ENCODE measurements at places on chromosomes 1 and 21.

- no peak for DNase-seq
Observed at GRCh38 chr1:60031146-60031545, 42.4 kb downstream of the C1orf87 start.

DNA sequence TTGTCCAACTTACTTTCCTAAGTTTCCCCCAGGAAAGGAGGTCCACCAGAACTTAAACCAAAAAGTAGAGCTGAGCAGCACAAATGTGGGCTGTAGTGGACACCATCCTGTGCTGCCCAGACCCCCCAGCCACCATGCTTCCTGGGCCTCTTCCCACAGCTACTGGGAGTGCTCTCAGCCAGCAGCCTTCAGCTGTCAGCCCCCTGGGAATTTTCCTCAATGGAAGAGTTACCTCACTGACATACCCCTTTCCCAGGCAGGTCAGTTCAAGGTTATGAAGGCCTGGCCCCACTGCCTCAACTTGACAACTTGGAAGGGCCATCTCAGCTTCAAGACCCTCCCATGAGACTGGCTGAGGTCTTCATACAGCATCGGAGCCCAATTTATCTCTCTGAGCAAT, 47.7 kb downstream of the CDCP2 start:
- DNase-seq = no peak

DNA sequence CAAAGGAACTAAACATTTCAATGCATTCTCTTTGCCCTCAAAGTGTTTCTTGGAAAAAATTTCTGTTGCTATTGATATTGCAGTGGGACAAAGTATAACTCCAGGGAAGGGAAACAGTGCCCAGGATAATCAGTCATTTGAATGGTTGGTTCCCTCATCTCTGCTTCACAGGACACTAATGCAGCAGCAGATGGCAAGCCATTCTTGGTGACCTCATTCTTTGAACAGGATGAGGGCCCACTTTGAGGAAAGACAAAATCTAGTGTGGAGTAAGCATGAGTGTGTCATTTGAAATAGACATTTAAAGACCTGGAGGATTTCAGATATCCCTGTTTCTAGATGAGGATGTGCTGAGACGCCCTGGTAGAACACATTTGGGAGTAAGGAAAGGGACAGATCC, 32.3 kb downstream of the CHRM3 start:
- DNase-seq = no peak

- no peak for DNase-seq
Observed at GRCh38 chr1:28176492-28177470, at the start of gene PTAFR. PTAFR (minus strand) TSS chr1:28176690; CDS start chr1:28151021, 25,669 bp downstream.

DNA sequence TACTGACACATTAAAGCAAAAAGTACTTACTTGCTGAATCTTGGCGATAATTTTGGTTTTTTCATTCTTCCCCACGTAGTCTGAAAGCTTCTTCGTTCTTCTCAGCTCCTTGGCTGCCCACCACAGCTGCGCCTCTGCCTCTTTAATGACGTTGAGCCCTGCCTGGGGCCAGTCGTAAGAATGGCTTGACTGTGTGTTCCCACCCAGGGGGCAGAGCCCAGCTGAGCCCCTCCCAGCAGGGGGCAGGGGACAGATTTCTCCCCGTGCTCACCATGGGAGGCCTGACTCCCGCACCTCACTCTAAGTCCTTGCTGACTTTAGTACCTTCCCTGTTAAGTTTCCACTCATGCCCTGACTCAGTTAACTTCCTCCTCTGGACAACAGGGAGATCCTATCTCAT, 9.0 kb downstream of the CFAP298 start:
- no peak for DNase-seq

GRCh38 chr1:78304761-78305160, 186.0 kb upstream of the PTGFR start:
- DNase-seq = peak; percentile 37

- DNase-seq = peak; percentile 47
Observed at GRCh38 chr1:149995927-149996326, 14.6 kb downstream of the OTUD7B start.

DNA sequence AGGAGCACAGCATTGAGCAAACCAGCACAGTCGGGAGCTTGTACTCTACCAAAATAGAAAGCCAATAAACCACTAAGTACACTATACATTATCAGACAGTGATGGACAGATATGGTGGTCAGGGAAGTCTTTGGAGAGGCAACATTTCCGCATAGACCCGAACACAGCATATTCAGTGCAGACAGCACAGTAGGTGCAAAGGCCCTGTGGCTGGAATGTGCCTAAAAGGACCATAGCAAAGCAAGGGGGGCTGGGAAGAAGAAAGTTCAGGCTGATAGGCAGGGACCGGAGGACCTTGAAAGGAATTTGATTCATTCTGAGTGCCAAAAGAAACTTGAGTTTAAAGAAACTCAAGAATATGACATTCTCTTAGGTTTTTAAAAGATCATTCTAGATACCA, 92.0 kb upstream of the GALNT2 start:
- DNase-seq = no peak

GRCh38 chr21:29300807-29301138, 2.1 kb downstream of the BACH1 start:
- DNase-seq = no peak

GRCh38 chr21:35204850-35205541, 155.9 kb upstream of the RUNX1 start:
- peak; percentile 95 for DNase-seq

DNA sequence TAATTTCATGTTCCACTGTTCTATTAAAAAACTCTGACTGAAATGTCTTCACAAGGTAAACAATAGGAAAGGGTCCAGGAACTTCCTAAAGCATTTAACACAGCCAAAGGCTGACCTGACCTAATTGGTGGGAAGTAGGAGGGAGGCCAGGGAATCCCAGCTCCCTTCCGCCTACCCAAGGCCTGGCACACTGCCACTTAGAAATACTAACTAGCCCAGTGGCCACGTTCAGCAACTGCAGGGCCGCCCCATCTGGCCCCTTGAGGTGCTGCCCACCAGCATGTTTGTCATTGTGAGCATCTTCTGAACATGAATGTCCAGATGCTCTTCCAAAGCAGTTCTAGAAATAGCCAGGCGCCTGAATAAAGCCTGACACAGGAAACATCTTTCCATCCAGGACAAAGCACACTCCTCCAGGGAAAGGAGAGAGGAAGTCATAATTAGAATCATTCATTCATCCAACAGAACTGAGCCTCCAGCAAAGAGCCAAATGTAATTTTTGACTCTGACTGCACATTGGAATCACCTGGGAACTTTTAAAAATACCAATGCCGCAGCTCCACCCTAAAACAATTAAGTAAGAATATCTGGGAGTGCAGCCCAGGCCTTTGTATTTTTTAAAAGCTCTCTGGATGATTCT, 44.6 kb upstream of the BCL9 start:
- peak; percentile 64 for DNase-seq

- no peak for DNase-seq
Observed at GRCh38 chr1:27292106-27292505, 29.9 kb upstream of the TMEM222 start.

DNA sequence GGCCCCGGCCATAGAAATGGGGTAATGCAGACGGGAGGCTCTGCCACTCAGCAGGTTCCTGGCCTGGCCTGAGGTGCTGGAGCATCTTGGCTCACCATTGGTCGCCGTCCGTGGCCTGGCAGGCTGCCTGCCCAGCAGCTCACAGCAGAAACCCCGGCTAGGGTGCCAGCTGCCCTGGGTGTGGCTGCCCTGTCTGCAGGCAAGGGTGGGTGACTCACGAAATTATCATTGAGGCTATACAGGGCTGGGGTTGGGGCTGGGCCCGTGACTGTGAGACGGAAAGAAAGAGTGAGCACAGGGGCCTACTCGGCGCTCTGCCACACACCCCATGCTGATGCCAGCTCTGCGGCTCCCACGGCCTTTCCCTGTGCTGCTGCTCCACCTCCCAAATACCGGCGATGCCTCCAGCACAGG, 8.0 kb upstream of the PKP1 start:
- no peak for DNase-seq

- no peak for DNase-seq
Observed at GRCh38 chr1:232769733-232770132, 35.5 kb upstream of the MAP10 start.

GRCh38 chr1:54813485-54814125, 12.5 kb upstream of the TTC22 start:
- no peak for DNase-seq

DNA sequence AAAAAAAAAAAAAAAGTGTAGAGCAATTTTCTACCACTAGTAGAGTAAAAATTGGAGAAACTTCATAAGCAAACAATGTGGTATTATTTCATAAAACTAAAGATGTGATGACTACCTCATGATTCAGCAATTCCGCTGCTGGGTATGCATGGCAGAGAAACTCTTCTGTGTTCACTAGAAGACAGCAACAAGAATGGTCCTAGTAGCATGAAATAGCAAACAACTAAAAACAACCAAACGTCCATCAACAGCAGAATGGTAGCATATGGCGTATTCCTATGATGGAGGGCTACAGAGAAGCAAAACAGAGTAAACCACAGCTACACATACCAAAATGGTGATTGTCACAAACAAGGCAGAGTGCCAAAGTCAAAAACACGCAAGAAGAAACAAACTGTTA, 18.9 kb downstream of the HTR1D start:
- DNase-seq = peak; percentile 94

GRCh38 chr1:115783311-115783710, 14.8 kb upstream of the CASQ2 start:
- DNase-seq = no peak

GRCh38 chr1:206114692-206115640, 2.2 kb downstream of the AVPR1B start:
- no peak for DNase-seq

- peak; percentile 56 for DNase-seq
Observed at GRCh38 chr1:87329051-87329525, 408 bp downstream of the LMO4 start.

- no peak for DNase-seq
Observed at GRCh38 chr21:34602061-34602460, 12.9 kb downstream of the RCAN1 start.

GRCh38 chr1:86052948-86053698, 103.4 kb downstream of the COL24A1 start:
- no peak for DNase-seq

DNA sequence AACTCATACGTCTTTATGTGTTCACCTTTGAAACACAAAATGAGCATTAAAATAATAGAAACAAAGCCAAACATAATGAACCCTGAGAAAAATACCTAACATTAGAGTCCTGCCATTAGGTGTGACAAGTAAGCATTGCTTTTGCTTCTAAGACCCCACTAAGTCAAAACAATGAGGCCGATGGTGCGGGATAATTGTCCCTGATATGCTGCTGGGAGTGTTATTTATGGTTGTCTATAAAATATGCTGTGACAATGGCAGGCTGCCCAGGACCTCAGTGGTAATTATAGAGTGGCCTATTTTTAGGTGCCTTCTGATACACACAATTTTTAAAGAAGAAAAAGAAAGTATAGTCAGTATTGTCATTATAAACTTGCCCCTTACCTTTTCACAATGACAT, 1423.1 kb downstream of the AMY1C start:
- DNase-seq = no peak

GRCh38 chr1:197825541-197825940, 50.3 kb upstream of the DENND1B start:
- no peak for DNase-seq

DNA sequence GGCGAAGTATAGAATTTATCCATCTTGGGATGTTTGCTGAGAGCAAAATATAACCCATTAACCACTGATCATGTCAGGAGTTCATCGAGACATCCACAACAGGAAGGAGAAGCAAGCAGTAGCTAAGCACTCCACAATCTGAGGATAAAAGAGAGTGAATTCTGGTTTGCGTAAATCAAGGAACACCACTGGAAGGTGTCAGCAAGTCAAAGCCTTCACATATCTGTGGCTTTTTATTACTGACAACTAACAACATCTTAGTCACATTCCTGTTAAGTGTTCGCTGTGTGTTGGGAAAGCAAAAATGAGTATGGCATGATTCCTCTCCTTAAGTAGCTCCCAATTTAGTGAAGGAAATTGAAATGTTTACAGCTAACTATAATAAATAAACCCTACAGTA, 44.5 kb upstream of the DARS2 start:
- no peak for DNase-seq

DNA sequence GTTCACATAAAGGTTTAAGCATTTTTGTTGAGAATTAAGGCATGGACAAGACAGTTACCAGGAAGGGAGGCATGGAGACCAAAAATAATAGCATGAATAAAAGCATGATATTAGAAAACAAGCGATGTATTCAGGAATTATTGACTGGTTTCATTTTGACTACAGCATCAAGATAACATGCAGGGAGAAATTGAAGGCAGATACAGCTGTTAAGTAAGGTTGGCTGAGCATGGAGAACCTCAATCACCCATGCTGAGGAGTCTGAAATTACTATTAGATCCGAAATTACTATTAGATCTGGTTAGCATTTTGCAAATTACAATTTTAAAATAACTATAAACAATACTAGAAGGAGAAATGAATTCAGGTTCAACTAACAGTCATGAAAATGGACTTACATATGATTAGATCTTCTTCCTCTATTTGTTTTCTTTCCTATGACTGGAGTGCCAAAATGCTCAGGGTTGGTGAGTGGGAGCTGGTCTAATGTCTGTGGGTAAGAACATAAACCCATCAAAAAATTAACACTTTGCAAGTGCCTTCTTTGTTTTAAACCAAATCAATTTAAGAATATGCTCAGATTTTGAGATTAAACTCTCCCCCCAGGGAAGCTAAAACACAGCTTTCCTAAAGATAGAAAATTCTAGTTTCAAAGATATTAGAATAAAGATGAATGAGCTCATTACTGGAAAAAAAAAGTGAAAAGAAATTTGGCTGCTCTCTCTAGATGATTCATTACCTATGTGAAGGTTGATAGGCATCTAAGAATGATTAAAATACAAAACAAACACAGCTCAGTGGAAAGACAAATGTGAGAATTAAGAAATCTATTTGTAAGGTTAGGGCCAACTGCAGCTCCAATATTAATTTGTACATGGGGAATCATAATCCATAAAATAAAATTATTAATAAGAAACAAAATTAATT, 81.7 kb downstream of the ARID4B start:
- DNase-seq = no peak

GRCh38 chr1:220966881-220967611, 87.8 kb downstream of the HLX start:
- no peak for DNase-seq

GRCh38 chr1:158732524-158732923, 12.0 kb upstream of the OR6K3 start:
- DNase-seq = no peak

GRCh38 chr1:31701091-31701736, 2.6 kb downstream of the COL16A1 start:
- peak; percentile 98 for DNase-seq

- no peak for DNase-seq
Observed at GRCh38 chr1:61875198-61875597, 132.9 kb downstream of the PATJ start.

GRCh38 chr1:226485192-226485591, 63.4 kb upstream of the STUM start:
- DNase-seq = no peak

- no peak for DNase-seq
Observed at GRCh38 chr1:188778578-188778977, 1699.1 kb downstream of the BRINP3 start.

DNA sequence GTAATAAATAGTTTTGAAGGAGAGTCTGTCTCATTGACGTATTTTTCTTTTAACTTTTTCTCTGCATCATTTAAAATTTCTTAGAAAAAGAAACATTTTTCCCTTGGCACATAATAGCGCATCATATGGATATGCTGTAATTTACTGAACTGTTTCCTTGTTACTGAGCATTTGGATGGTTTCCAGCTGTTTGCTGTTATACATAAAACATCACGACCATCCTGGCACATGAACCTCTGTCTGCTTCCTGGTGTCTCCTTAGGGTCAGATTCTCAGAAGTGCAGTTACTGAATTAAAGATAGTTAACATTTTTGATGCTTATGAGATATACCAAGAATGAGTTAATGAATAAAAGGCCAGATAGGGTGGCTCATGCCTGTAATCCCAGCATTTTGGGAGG, 67.2 kb downstream of the BACE2 start:
- no peak for DNase-seq

Measured in choroid plexus epithelial cell (primary cell).